ENCODE measurements at places on chromosomes 13 and 19.

DNA sequence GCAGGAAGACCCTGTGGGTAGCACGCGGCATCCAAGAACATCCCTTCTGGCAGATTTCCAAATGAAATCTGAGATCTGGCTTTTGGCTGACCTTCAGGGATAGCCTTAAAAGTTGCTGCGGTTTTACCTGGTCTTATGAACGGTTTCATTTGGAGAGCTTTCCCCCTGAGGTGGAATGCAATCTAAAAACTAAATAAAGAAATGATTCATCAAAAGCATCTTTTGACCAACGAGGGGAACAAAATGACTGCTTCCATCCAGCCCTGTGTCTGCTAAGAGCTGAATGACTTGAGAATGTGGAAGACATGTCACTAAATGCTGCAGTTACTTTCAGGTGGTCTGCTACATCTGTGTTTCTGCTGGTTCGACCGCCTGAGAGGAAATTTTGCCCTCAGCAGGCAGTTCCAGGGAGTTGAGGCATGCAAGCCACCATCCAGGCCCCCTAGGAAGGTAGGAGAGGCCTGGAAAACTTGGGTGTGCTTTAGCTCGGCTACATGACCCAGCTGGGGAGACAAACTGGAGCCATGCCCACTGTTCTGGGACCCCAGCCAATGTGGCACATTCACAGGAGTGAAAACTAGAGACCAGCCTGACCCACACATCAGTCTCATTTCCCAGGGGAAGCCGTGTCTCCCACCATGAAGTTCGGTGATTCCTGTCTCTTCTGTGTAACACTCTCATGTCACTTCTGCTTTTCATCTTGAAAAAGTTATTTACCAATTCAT lies 175.1 kb upstream of the KL start:
- no peak for DNase-seq

DNA sequence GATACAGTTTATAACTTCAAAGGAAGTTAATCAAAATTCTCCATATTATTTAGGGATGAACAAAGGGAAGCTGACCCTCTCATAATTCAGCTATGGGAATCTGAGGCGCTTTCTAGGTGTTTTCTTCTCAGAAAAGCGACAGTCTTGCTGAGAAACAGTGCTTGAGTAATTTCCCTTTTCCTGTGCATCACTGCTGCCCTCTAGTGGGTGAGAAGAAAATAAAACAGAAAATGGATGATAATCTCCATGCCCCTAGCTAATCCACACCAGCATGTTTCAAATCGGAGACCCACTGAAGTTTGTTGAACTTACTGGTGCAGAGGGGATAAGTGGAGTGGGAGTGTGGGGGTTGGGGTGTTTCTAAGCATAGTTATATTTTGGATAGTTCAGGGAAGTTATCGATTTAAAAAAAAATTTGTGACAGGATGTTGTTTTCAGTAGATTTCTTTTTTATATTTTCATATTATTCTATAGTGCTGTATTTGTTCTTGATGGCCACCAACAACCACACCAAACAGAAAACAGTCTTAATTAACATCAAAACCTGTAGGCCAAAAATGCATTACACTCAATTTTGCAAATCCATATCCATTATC lies 21.4 kb downstream of the LCP1 start:
- no peak for DNase-seq

DNA sequence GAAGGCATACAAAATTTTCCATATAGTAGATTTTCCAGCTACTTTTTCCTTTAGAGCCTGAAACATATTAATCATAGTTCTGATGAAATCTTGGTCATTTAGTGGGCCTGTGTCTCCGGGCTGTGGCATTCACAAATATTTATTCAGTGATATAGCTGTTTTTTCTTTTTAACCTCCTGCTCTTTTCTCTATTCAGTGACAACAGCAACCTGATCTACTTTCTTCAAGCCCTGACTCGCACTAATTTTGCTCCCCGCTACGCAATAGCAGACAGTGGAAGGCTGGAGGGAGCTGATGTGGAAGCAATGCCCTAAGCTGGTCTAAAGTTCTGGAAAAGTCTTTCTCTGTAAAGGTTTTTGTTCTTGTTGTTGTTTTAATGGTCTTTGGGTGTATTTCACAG lies 289.7 kb downstream of the SLITRK6 start:
- DNase-seq = no peak

- DNase-seq = no peak
Measured at GRCh38 chr19:10105509-10106099, 558 bp upstream of the PPAN start.

DNA sequence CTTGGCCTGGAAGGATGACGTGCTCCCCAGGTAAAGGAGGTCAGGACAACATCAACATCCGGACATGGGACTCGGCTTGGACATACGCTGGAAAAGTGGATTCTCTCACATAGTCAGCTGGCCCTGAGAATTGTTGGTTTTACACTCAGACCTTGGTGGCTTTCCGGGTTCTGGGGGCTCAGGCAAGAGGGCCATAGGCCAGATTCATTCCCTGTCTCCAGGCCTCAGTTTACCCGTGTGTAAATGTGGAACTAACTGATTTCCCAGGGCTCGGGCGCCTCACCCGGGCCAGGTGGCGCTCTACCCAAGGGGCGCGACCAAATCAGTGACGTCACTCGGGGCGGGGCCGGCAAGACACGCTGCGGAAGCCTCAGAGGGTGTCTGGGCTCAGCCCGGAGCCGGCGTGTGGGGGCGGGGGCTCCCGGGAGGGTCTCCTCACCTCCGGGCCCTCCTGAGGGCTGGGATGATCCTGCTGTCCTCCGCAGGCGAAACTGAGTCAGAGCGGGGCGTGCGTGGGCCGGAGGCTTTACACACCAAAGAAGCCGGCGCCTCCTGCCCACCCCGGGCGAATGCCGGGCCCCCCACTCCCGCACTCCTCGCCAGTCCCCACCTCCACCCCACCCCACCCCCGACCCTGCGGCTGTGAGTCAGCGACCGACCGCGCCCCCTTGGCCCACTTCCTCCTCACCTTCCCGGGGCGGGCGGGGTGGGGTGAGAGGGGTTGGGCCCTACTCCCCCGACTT lies 862 bp upstream of the VASP start:
- peak; percentile 97 for DNase-seq

GRCh38 chr13:34066344-34066743 lies 248.4 kb downstream of the RFC3 start:
- DNase-seq = no peak

GRCh38 chr19:16890461-16891184 lies 1.8 kb downstream of the F2RL3 start:
- no peak for DNase-seq

- peak; percentile 86 for DNase-seq
Measured at GRCh38 chr13:20924758-20925394, 22.3 kb upstream of the XPO4 start.

- DNase-seq = no peak
Measured at GRCh38 chr13:105665284-105665683, 870.2 kb downstream of the EFNB2 start.

GRCh38 chr19:46025835-46026234 lies 3.0 kb upstream of the PGLYRP1 start:
- DNase-seq = no peak

DNA sequence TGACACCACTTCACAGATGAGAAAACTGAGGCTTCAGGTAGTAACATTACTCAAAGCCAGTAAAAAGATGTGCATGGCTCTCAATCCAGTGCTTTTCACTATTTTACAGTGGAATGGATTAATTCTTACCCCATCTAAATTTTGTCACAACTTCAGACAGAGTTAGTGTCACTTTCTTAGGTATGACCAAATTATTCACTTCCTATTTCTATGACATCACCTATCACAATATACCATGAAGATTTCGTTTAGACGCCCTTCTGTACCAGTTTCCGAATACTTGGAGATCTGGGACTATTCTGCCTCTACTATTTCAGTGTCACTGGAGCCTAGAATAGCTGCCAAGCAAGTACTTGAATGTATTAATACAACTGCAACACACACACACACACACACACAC lies 437.5 kb downstream of the KLF12 start:
- no peak for DNase-seq

- no peak for DNase-seq
Measured at GRCh38 chr13:113033054-113033850, 64.2 kb downstream of the MCF2L start.

DNA sequence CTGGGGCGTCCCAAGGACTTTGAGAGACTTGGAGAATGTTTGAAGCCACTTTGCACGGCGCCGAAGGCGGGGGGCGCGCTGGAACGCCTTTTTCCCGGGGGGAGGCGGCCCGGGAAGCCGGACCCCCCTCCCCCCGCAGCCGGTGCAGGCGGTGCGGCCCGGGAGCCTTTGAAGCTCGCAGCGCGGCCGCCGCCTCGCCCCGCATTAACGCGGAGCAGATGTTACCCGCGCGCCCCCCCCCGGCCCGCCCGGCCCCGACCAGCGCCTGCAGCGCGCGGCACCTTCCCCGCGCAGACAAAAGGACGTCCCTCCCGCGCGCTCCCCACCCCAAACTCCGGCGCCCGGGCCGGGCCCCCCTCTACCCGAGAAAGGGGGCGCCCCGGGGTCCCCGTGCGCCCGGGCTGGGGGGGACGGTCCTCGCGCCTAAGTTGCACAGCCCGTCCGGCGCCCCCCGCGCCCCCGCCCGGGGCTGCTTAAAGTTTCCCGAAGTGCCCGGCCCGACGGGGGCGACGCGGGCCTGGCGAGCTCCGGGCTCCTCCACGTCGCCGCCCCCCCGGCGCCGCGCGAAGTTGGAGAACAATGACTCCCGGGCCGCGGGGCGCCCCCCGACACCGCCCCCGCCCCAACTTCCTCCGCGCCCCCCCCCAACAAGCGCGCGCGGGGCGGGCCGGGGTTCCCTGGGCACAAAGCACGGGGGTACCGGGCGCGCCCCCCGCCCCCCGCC lies 685 bp downstream of the TCF3 start:
- no peak for DNase-seq

DNA sequence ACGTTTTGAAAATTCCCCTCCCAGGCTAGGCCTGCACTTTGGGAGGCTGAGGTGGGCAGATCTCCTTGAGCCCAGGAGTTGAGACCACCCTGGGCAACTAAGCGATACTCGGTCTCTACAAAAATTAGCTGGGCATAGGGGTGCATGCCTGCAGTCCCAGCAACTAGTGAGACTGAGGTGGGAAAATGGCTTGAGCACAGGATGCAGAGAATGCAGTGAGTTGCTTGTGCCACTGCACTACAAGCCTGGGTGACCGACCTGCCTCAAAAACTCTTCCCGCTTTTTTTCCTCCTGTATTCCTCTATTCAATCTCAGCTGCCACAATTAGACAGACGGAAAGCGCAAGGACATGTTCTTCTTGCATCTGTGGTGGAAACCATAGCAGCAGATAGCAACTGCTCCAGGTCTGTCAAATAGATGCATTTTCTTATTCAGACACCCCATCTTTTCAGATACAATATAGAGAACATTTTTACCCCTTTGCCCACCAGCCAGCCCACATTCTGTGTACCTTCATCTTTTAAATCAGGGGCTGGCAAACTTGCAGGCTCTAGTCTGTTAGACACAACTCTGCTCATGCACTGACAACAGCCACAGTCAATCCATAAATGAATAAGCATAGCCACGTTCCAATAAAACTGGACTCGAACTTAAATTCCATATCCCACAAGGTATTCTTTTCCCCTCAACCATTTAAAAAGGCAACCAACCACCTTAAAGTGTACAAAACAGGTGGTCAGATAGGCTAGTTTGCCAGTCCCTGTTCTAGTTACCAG lies 4.8 kb downstream of the TPT1 start:
- no peak for DNase-seq

- DNase-seq = peak; percentile 57
Measured at GRCh38 chr13:51832471-51833152, 12.4 kb downstream of the TMEM272 start.

Measured in islet precursor cell (in vitro differentiated cells).